Right forelimb (tissue), 1 donor: ENCODE measurements at places on chromosomes 1 and 21.

DNA sequence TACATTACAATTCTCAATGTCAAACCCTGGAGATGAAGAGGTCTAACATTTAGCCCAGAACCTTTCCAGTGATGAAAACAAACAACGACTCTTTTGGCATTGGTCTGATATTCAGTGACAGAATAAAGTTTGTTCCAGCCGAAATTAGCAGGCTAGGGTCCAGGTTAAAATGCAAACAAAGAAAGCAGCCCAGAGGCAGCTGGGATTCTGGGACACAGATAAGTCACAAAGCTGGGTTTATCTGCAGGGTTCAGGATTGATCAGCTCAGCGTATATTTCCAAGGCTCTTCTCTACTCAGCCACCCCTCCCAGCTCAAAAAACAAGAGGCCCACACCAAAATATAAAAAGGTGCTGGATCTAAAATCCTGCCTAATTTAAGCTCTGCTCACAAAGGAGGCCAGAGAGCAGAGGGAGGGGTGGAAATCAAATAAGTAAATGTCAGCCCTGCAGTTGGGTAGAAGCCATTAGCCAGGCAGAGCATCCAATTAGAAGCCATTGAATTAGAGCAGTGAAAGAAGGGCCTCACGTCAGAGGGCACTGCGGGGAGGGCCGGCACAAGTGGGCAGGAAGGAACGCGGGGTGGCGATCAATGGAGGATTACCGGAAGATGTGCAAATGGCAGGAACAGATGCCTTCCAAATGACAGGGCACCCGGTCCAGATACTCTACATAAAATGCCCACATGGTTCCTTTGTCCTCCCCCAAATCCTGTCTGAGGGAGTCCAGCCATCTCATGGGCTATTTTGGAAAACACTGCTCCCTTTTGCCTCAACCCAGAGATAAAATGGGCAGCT, 3.2 kb upstream of the KLHDC8A start:
- no peak for DNase-seq

- no peak for DNase-seq
Measured at GRCh38 chr1:239555350-239555749, 169.0 kb downstream of the CHRM3 start.

GRCh38 chr1:186681801-186682200, 1.6 kb upstream of the PTGS2 start:
- DNase-seq = no peak

DNA sequence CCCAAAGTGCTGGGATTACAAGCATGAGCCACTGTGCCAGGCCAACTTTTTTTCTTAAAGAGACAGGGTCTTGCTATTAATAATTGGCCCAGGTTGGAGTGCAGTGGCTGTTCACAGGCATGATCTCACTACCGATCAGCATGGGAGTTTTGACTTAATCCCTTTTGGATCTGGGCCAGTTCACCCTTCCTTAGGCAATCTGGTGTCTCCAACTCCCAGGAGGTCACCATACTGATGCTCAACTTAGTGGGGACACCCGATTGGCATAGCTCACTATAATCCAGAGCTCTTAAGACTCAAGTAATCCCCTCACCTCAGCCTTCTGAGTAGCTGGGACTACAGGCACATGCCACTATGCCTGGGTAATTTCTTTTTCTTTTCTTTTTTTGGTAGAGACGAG, 64.2 kb upstream of the SCYL3 start:
- DNase-seq = no peak

GRCh38 chr1:200400556-200400955, 9.3 kb downstream of the ZNF281 start:
- no peak for DNase-seq

GRCh38 chr21:31772674-31773555, 41.0 kb upstream of the SCAF4 start:
- no peak for DNase-seq

- DNase-seq = no peak
Measured at GRCh38 chr1:83775977-83776603, 222.8 kb downstream of the TTLL7 start.

DNA sequence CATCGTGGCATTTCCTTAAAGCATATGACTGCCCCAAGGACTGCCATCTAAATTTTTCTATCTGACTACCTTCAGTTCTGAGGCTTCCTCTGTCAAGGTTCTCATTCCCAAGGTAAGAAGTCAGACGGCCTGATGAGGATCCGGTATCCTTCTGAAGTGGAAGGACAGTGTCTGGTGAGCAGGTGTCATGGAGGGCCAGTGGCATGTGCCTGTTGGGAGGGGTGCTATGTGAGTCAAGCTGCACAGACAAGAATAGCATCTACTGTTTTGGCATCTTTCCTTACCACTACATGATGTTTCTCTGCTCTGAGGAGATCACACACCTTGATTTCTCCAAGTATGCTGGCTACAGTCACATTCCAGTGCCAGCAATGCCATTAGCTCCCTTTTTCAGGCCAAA, 99.6 kb upstream of the RGS1 start:
- no peak for DNase-seq

GRCh38 chr1:179753061-179753460, 10.0 kb downstream of the FAM163A start:
- no peak for DNase-seq

DNA sequence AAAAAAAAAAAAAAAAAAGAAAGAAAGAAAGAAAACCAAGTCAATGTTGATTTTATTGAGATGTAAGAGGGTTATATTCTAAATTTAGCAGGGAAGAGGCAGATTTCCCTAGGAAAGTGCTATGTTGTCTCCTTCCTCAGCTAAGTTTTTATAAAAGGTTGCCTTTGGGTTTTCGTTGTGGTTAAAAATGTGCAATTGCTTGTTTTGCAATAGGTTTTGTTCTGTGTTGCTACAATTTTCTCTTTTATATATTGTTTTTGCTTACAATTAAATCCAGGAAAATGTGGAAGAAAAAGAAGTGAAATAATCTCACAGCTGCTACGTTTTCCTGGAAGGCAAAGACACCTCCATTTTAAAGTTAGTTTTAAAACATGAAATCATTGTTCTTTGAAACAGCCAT, 136.7 kb upstream of the C1orf105 start:
- DNase-seq = no peak

GRCh38 chr1:176066709-176067108, 140.4 kb downstream of the COP1 start:
- DNase-seq = no peak

GRCh38 chr1:40392221-40392620, 18.7 kb downstream of the SMAP2 start:
- DNase-seq = no peak

DNA sequence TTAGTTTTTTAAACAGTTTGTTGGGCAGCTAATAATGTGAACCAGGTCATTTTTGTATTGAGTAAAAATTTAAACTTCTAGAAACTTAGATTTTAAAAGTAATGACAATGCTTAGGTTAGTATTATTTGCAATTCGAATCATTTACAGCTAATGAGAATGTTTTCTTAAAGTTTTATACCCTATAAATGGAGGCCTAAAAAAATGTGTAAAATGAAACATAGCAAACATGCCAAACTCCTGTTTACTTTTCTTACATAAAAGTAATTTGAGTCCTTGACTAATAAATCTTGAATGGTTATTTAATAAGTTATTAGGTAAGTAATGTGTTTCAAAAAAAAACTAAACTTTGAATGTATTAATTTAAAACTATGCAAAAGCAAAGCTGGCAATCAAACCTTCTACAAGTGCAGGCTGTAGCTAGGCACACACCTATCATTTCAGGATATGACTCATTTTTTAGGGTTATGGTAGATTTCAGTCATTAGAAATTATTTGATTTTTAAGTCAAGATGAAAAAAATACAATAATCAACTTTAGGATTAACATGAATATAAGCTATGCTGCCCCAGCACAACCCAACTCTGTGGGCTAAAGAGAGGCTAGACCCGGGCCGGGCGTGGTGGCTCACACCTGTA, 41.5 kb downstream of the CLSTN1 start:
- DNase-seq = no peak

- DNase-seq = no peak
Measured at GRCh38 chr1:241773991-241774390, 74.0 kb upstream of the EXO1 start.

- DNase-seq = no peak
Measured at GRCh38 chr1:194341587-194341986, 1155.2 kb upstream of the B3GALT2 start.

DNA sequence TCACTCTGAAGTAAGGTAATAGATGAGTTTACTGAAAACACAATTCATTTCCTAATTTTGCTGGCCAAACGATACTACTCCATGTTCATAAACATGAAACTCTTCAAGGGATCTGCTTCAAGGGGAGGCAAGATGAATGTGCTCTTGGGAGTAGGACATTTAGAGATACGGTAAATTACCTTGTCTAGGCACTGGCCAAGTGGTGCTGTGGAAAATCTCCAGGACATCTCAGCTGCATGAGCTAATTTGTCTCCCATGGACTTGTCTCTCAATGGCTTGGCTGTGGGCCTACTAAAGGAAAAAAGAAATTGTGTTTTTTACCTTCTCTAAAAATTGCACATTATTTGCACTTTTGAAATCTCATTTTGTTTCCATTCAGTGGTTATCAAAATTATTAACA, 780.6 kb downstream of the LTN1 start:
- DNase-seq = no peak
